RPMI7951 (cell line): ENCODE measurements at places on chromosomes 3 and 15. TPM values are rescaled to one million over a fixed set of nuclear protein-coding genes. Genes with fewer than 3 reads are reported as not detected.
A peak's percentile ranks its signal among the peaks of the same experiment; 100 is the strongest.

DNA sequence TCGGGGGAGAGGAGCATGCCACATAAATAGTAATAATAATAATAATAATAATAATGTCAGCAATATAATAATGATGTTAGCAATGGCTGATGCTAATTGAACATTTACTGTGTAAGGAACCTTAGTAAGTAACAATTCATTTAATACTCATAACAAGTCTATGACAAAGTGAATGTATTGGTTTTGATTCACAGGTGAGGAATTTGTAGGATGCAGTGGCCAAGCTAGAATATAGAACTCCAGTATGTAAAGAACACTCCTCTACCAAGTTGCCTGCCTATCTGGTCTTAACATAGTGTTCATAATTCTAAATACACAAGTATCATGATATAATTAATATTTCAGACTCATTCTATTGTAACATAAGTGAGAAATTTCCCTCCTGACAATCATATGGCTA, 1016.5 kb downstream of the ROBO1 start:
- DNase-seq: no peak

The CP gene
- 0.39 TPM in 1 of 2 replicates, not detected in the other for total RNA-seq

DNA sequence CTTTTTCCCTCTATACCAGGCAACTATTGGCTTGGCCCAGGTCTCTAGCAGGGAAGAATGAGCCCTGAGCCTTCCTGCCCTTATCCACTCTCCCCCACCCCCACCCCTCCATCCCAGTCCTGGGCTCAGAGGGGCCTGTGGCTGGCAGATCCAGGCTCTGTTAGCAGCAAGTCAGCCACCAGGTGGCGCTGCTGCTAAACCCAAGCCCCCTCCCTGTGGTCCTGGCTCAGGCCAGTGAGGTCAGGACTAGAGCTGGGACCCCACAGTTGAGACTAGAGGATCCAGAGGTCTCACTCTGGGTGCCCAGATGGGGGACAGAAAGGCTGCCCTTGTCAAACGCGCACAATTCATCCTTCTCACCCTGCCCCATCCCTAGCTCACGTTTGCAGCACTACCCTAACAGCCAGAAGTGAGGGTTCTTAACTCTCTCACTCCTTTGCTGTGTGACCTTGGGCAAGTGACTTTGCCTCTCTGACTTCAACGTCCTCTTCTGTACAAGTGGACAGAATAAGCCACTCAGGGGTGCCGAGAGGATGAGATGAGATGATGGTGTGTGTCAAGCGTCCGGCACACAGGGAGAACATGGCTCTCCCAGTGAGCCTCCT, 46.8 kb upstream of the SLC6A1 start:
- DNase-seq: peak; percentile 42

- DNase-seq: peak; percentile 91
These were observed 9.7 kb downstream of the LIPC start for GRCh38 chr15:58441376-58442070.

GRCh38 chr3:157493627-157494550, 9.3 kb downstream of the VEPH1 start:
- DNase-seq: peak; percentile 66

DNA sequence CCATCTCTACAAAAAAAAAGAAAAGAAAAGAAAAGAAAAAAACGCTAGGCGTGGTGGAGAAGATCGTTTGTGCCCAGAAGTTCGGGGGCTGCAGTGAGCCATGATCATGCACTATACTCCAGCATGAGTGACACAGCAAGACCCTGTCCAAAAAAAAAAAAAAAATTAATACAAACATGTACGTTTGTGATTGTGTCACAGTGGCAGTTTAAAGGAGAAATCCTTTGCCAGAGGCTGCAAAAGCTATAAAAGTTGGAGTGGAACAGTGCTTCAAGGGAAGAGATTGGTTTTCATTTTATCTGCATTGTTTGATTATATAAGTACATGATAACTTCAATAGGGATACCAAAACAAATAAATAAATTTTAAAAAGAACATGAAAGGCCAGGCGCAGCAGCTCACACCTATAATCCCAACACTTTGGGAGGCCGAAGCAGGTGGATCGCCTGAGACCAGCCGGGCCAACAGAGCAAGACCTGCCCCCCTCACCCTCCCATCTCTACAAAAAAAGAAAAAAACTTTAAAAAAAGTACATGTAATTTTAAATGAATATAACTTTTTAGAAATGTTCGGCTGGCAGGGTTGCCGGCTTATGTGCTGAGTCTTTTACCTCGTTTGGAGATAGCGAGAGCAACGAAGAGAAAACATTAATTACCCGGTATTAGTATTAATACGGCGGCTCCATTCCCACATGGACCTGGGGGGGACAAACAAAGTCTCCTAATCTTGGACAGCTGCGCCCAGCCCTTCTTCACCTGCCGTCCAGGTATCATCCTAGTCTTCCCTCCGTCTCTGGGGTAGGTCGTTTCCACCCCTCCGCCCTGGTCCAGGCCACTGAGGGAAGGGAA, 573 bp upstream of the DIS3L start:
- DNase-seq: no peak

The SLC7A14 gene
- 0.12 TPM in 1 of 2 replicates, not detected in the other for total RNA-seq

- no peak for DNase-seq
These were observed 629.5 kb upstream of the TGFBR2 start for GRCh38 chr3:29976871-29977270.

DNA sequence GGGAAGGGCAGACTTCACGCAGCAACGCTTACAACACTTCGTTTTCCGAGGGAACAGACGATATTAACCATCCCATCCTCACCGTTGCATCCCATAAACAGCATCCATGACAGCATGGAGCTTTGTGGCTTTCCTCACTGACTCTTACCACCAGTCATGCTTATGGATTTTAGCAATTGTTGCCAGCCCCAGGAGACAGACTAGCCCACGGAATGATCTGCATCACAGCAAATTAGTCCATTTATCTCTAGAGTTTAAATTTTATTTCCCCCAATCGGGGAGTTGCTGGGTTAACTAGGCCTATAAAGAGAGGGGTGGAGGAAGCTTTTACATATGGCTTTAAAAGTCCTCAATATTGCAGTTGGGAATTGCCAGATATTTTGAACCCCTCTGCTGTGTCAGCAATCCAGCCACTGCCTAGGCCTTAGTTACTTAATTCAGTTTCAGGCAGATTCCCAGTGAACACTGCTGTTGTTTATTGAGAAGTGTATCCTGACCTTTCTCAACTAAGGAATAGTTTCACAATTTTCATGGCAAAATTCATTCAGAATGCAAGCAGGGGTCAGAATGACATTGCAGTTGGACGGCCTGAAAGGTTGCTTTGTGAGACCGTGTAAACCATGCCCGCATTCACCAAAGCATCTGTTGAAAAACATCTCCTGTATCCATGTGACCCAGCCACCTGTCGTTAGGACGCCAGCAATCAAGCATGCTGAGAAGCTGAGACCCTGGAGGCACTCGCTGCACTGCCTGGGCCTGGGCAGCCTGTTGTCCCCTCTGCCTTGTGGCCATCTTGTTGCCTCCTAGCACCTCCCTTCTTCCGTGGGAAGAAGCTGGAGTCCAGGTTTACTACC, 397.4 kb upstream of the TPM1 start:
- DNase-seq: no peak

DNA sequence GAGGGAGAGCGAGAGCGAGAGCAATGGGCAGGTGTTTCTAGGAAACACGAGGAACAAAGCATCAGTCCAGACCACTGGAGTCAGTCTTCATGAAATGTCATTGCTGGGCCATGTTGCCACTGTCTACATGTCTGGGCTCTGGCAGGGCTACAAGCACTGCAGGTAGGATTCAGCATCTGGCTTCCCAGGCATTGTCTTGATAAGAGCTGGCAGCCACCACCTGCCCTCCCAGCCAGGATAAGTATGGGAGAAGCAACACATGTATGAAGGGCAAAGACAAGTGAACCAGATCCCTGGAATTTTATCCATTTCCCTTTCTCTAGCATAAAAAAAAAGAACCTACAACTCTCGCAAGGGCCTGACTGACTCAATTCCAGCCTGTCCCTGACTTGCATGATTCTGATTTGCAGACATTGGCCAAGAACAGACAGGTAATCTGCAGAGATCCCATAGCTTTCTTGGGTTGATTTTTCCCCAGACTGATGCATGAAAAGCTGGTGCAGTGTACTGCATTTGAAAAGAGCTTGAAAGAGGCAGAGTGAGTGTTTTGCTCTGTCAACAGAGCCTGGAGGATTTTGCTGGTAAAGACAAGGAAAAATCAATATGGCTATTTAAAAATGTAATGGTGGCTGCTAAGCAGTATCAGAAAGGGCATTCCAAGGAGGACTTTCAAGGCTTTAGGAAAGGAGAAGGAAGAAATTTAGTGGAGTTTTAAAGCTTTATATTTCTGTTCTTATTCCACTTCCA, 157.2 kb upstream of the MYRIP start:
- DNase-seq: no peak

The ROBO2 gene
- not detected in 2 replicates for total RNA-seq

GRCh38 chr15:29638781-29639180, 183.5 kb downstream of the TJP1 start:
- peak; percentile 28 for DNase-seq

DNA sequence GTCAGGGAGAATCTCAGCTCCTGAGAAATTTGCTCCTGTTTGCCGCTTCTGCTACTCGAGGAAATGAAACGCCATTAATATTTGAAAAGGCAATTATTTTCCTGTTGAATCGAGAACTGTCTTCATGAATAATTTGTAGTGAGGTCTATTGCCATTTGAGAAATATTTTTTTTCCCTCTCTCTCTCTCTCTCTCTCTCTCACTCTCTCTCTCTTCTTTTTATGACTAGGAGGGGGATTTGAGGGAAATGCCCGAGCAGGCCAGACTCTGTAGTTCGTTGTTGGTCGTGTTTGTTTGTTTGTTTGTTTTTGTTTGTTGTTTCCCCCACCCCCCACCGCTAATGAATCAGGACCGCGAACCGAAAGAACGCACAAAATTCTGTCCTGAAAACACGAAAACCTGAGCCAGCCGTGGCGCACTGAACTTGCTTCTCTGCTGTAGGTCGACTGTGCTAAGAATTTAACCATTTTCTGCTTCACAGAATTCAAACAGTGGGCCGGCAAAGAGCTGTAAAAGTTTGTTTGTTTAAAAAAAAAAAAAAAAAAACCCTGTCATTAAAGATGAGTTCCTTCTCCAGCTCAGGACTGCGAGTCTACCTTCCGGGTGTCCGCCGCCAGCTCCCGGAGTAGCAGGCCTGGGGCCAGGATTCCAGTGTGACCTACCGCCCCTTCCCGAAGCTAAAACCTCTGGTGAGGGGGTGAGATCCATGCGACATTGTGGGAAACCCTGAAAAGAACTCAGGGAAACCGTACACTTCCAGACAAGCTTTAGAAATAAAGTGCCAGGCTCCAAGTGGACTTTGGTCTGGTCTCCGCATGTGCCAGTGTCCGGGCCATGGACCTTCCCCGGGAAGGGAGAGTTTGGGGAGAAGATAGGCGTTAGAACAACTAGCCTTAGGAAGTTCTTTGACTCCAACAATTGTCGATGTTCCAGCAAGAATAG, 12.1 kb downstream of the ZIC4 start:
- peak; percentile 53 for DNase-seq

GRCh38 chr15:50186752-50187151, 4.8 kb downstream of the SLC27A2 start:
- DNase-seq: no peak

DNA sequence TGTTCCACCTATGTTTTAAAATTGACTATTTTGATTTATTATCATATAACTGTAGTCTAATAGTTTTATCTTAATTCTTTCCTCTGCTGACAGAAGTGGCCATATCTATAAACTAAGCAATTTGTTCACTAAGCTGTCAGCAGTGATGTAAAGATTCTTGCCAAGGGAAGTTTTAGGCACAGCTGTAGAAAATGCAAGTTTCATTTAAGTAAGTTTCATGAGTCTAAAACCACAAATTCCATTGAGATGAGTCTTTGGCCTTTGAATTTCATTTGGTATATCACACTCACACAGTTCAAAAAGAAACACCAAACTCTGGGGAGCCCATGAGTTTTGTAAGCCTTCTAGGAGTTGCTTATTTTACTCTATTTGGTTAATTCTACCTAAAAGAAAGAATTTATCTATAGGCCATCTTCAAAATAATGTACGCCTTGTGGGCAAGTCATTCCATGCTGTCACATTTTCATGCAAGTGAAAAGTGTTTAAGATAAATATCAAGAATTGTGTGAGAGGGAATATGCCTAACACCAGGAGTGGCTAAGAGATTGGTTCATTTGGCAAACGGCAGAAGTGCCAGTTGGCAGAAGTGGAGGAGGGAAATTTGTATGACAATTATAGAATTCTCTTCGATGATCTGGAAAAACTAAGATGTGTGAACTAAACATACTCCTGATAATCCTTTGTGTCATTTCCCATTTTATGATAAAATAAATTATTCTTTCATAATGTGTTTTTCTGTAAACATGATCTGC, 292.9 kb downstream of the ZIC4 start:
- peak; percentile 92 for DNase-seq

GRCh38 chr15:101457696-101458095, 31.8 kb downstream of the PCSK6 start:
- DNase-seq: no peak

The LTF gene
- 0.49 and 0.72 TPM in 2 replicates for total RNA-seq

The KNL1 gene
- total RNA-seq: 69.5 and 90.1 TPM in 2 replicates

The FBXO40 gene
- total RNA-seq: under 0.01 TPM in 2 replicates

DNA sequence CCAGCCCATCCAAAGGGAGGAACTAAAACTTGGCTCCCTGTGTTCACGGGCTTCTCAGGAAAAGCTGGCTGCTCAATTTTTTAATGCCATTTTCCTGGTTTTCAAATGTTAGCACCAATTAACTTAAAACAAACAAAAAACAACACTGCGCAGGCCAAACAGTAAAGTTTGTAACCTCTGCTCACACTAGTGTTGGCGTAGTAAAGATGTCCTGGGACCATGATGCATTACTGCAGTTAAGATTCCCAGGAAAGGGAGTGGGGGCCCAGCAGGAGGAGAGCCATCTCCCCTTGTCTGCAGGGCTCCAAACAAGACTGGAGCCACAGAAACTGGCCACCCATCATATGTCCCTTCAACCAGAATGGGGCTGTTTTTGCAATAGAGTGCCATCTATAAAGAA, 74.0 kb downstream of the KY start:
- no peak for DNase-seq

DNA sequence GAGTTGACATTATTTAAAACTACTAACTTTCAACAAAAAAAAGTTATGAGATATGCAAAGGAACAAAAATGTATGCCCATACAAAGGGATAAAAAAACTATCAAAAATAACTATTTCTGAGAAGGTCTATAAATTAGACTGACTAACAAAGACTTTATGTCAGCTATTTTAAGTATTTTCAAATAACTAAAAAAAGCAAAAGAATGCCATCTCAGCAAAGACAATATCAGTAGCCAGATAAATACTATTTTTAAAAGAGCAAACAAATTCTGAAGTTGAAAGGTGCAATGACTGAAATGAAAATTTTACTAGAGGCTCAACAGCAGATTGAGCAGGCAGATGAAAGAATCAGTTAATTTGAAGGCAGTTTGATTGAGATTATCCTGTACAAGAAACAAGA, 3.6 kb upstream of the STRIT1 start:
- no peak for DNase-seq
